GM04503 (cell line): ENCODE measurements at places on chromosomes 2 and 18.

GRCh38 chr2:15638720-15639119 lies 47.1 kb downstream of the DDX1 start:
- DNase-seq: peak; percentile 51

DNA sequence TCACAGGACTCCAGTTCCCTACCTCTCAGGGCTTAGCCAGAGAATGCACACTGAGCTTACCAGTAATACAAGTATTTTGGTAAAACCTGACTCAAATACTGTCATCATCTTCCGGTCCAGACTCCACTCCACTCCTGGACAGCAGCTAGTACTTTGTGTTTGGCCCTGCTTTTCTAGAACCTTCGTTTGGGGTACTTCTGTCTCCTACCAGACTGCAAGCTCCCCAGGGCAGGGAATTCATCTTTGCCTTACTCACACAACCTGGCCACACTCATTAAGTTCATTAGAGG lies 108.9 kb upstream of the CDC42EP3 start:
- no peak for DNase-seq

- DNase-seq: no peak
Measured at GRCh38 chr2:193382583-193382982, 1187.8 kb upstream of the TMEFF2 start.

DNA sequence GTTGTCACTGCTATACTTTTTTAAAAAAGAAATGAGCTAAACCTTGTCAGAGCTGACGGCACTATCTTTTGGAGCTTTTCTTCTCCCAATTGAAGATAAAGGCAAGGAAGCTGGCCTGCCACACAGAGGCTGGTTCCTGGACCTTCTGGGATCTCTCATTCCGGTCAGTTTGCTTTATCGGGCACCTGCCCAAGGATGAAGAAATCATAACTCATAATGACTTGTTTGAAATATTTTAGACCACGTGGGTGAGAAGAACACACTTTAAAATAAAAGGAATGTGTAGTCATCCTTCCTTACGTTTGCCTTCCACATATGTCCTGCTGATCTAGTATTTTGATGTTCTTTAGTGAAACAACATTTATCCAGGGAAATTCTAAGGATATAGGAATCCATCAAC lies 535.7 kb downstream of the DCC start:
- no peak for DNase-seq

- no peak for DNase-seq
Measured at GRCh38 chr18:49487711-49488310, 777 bp upstream of the C18orf32 start.

- no peak for DNase-seq
Measured at GRCh38 chr2:29991086-29991485, 69.7 kb upstream of the ALK start.

DNA sequence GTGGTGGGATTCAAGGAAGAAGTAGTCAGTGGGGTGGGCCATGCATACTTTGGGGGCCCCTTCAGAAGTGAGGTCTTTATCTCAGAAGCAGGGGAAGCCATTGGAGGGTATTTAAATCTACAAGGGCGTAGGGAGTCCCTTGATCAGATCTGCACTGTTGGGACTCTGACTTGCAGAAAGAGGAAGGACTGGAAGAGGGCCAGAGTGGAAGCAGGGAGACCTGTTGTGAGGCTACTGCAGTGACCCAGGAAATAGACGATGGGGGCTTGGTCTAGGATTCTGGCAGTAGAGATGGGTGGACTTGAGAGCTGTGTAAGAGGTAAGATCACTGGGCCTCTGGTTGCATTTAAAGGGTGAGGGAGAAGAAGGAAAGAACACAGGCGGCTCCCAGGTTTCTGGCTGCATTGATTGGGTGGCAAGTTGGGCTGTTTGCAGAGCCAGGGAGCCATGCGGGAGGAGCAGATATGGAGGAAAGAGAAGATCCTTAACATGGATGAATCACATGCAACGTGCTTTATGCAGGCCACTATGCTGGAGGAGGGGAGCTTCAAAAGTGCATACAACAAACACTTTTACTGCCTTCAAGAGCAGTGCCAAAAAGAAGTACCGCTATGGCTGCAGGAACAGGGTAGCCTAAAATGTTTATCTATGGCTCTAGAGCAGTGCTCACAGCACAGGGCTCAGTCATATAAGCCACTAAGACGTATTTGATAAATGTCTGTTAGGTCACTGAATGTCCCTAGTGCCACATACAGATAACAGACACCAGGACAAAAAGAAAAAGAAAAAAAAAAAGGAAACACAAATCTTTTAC lies 2.3 kb downstream of the SFXN5 start:
- DNase-seq: no peak

GRCh38 chr18:5030636-5031035 lies 166.4 kb downstream of the AKAIN1 start:
- no peak for DNase-seq

GRCh38 chr2:85646166-85646565 lies 21.8 kb downstream of the SFTPB start:
- no peak for DNase-seq

DNA sequence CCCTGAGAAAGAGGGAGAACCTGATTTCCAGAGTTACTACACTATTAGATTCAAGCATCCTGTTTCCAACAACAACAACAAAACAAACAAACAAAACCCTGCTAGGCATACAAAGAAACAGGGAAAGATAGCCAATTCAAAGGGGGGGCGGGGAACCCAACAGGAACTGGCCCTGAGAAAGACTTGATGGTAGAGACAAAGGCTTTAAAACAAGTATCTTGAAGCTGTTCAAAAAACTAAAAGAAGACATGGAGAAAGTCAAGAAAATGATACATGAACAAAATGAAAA lies 147.1 kb downstream of the THADA start:
- DNase-seq: no peak

- DNase-seq: no peak
Measured at GRCh38 chr2:32825291-32825712, 121.5 kb upstream of the LTBP1 start.

DNA sequence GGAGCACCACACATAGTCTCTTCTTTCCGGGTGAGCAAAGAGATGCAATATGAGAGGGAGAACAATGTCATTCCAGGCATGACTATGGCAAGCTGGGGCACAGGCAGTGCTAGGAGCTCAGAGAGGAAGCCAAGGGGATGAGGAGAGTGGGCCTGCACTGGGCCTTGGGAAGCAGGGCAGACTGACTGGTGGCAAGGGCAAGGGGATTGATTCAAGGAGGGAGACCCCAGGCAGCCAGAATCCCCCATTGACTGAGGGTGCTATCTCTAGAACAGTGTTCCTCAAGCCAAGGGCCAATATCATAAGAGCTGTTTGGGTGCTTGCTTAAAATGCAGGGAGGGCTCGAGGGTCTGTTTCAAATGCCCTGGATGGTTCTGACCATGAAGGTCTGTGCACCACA lies 36.1 kb downstream of the MARCO start:
- no peak for DNase-seq

DNA sequence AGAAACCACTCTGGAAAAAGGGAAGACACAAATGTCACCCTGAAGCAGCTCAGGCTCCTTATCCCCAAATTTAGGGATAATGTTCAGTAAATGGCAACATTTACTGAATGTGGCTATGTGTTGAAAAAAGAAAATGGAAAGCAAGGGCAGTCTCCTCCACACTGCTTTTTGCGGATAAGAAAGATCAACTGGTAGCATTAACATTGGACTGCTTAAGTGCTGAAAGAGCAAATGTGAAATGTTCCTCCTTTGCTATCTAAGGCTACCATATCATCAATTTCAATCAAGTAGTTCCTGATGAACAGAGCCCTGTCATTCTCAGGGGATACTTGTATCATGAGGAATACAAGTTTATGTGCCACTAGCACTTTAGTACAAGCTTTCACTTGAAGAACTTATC lies 12.5 kb downstream of the FBXO11 start:
- DNase-seq: no peak

- DNase-seq: no peak
Measured at GRCh38 chr18:44602845-44603244, 77.8 kb upstream of the SETBP1 start.

DNA sequence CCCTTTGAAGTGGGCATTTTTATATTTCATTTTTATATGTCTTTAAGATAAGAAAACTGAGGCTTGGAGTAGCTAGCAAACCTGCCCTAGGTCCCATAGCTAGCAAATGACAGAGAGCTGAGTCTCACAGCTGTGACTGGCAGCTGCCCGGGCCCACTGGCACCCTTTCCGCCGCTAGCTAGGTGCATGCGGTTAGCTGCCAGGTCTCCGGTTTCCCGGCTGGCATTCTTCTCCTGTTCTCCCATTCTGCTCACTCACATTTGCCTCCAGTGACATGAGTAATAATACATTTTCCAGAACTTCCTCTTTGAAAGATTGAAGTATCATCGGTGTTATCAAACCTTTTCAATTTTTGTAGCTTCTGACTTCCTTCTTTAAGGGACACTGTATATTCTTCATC lies 38.7 kb downstream of the MTCL1 start:
- no peak for DNase-seq

DNA sequence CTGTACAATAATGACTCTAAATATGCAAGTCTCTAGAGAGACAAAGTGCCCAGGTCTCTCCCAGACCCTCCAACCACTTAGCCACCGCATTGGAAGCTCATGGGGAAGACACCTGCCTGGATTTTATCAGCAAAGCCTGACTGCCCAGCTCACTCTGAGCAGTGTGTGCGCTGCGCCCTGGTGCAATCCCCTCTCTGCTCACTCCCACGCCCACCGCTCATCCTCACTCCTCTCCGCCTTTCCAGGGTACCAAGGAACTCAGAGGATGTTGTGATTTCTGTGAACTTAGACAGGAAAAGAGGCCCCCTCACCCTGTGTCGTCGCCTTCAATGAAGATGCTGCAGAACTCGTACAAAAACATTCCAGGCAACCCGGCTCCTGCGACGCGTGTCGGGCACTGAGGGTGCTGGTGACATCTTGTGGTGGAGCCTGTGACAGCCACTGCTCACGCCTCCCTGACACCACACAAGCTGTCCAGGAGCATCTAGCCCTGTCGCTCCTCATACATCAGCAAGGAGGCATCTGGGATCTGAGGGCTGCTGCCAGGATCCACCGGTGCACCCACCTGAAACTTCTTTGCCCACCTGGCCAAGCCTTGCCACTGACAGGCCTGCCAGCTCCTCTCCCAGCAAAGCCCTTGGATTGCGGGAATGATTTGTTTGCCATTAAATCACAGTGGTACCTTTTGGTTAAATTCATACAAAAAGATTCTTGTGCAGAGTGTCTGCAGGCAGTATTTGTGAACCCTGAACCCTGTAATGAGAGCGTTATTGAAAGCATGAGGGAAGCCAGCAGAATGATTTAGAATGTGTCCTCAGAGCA lies 220.4 kb downstream of the ZNF516 start:
- DNase-seq: no peak

GRCh38 chr2:133589456-133589855 lies 21.2 kb upstream of the NCKAP5 start:
- no peak for DNase-seq

DNA sequence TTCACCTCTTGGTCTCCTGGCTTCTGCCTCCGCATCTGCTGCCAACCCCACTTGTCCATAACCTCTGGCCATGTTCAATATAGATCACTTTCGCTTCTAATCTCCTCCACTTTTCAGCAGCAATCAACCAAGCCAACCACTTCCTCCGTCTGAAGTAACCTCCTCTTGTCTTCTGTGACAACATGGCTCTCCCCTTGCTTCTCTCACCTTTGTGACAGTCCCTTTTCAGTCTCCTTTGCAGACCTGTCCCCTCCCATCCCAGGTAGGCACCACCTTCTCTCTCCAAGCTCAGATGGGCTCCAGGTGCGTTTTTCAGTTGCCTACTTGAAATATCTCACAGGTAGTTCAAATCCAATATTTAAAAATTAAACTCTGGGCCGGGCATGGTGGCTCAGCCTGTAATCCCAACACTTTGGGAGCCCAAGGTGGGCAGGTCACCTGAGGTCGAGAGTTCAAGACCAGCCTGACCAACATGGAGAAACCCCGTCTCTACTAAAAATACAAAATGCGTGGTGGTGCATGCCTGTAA lies 4.7 kb upstream of the PSD4 start:
- no peak for DNase-seq

GRCh38 chr2:42856891-42857632 lies 64.7 kb upstream of the HAAO start:
- DNase-seq: no peak

- DNase-seq: no peak
Measured at GRCh38 chr2:136086253-136087016, 31.5 kb downstream of the CXCR4 start.

DNA sequence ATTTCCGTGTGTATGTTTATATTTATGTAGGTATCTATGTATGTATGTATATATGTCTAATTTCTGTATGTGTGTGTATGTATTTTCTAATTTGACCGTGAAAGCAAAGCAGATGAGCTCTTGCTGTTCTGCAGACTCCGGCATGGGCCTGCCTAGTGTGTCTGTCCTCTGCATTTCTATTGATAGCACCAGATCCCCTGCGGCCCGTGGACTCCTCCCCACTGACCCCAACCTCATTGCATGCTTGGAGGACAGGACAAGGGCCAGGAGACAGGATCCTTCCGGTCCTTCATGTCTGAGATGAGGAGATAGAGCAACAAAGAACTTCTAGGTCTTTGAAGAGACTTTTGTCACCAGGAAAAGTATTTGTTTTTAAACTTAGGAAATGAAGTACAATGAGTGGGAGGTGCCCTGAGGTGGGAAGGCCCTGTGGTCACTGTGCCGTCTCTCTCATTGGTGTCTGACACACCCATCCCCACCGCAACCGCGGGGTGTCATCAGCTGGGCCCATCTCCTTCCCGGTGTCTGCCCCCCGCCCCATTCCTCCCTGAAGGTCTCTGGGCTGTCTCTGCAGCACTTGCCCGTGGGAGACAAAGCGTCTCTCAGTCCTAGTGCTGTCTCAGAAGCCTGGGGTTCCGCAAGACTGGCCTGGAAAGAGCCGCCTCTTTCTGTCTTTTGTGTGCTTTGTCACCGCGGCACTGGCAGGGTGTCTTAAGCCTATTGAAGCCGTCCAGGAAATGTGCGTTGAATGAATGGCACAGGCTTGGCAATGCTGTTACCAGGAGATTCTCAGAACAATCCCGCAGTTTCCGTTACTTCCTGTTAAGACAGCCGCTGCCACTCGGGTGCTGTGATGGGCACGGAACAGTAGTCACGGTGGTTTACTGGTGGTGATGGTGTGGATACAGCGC lies 216.4 kb downstream of the AGAP1 start:
- no peak for DNase-seq

DNA sequence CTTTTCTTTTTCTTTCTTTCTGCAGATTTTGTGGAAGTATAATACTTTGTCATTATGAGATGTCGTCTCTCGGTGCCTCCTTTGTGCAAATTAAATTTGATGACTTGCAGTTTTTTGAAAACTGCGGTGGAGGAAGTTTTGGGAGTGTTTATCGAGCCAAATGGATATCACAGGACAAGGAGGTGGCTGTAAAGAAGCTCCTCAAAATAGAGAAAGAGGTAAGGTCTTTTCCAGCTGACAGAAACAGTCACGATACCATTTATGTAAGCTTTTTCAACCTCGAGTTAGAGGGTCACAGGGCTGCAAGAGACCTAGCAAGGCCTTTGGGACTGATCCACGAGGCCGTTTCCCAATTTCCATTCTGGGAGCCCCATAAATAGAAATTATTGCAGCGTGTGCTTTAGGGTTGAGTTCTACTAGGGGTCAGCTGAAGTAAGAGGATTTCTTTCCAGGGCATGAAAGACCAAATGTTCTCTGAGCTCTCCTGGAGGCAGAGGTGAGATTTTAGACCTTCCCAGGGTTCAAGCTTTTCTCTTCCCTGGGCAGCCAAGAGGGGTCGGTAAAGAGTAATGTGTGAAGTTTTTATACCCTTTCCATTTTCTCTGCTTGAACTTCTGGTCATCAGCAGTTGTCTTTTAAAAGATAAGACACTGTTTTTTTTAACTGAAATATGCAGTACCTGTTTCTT lies 15.5 kb downstream of the MAP3K20 start:
- DNase-seq: no peak
